Progenitor cell of endocrine pancreas (in vitro differentiated cells): ENCODE measurements at places on chromosomes 2 and 18. TPM values are rescaled to one million over a fixed set of nuclear protein-coding genes. Genes with fewer than 3 reads are reported as not detected.

The CXCR1 gene
- total RNA-seq = not detected in 2 replicates

The SERPINE2 gene
- total RNA-seq = 25.1 and 25.6 TPM in 2 replicates

The ECEL1 gene
- 2.0 and 2.9 TPM in 2 replicates for total RNA-seq

The NAT8 gene
- total RNA-seq = not detected in 2 replicates

The GLI2 gene
- total RNA-seq = 2.3 and 3.6 TPM in 2 replicates

The COL5A2 gene
- 4.5 and 6.4 TPM in 2 replicates for total RNA-seq

The NEB gene
- total RNA-seq = 1.5 and 1.6 TPM in 2 replicates

The KLHL30 gene
- total RNA-seq = 0.07 and 0.13 TPM in 2 replicates
